ENCODE measurements at places on chromosomes 7 and 10.

DNA sequence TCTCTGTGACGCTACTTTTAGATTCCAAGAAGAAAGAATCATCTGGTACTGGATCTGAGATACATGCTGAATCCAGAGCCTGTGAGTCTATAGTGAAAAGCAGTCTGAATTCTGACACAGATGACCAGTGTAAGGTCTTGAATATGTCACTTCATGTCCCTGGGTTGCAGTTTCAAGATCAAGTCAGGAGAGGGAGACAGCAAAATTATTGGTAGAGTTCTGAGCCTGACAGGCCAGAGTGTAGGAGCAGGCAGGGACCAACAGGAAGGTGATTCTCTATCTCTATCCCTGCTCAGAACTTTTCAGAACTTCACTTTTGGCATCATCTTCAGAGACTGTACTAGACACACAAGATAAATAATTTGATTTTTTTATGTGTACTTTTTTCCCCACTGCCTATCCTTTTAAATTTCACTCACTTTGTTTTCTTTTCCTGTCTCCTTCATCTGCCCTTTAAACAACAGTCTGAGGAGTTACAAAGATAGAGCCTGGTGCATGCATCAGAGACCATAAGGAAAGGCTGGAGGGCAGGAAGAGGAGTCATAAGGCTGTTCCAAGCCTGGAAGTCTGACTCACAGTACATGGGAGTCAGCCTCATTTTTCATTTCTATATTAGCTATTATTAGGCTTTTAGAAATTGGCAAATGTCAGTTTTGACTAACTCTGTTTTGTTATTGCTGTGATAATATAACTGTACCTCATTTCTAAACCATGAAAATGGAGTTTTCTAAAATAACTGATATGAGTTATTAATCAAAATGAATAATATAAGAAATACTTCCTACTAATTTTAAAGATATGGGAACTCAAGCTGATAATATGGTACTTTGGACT lies 120.2 kb upstream of the TMEM229A start:
- no peak for DNase-seq

DNA sequence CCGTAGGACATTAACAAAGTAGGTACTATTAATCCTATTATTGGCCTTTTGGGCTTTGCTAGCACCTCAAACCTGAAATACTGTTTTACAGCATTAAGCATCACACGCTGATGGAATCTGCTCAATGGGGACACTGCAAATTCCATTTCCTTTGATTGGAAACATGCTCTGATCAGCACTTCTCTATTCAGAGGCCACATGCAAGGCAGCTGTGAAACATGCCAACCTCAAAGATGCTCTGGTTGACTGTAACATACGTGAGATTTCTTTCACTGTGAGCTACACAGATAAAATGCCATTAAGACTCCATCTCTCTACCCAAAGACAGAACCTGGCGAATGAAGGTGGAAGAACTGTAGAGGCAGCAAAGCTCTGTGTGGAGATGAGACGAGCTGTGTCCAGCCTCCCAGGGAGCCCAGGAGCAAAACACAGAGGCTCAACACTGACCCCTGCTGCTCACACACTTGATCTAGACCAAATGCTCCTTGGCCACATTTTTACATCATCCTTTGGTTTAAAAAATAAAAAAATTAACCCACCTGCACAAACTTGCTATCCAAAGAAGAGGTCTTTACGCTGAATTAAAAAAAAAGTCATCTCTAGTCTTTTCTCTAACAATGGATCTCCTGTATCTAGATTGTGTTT lies 8.0 kb downstream of the RSU1 start:
- DNase-seq, result no peak

GRCh38 chr10:58457761-58458616 lies 54.7 kb upstream of the BICC1 start:
- DNase-seq, result no peak

GRCh38 chr10:18650404-18650997 lies 886 bp downstream of the NSUN6 start:
- no peak for DNase-seq

DNA sequence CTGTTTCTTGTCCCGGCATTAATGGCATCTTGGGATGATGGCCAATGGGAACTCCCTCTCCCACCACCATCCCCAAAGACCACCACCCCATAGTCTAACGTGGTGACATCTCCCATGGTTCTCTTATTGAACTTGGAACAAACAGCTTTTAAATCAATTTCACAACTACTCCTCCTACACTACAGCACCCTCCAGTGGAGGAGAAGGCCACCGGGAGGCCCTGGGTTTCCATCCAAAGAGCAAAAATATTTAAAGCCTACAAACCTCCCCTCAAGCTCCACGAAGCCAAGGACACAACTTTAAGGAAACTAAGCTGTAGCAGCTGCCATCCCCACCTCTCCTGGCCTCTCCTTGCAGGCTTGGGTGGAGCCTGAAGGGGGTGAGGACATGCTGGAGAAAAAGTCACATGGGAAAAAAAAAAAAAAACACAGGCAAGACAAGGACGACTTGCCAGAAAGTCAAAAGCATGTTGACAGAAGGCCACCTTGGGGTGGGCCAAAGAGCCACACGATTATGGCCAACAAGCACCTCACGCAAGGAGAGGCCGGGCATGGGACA lies 94.0 kb upstream of the LANCL2 start:
- no peak for DNase-seq

DNA sequence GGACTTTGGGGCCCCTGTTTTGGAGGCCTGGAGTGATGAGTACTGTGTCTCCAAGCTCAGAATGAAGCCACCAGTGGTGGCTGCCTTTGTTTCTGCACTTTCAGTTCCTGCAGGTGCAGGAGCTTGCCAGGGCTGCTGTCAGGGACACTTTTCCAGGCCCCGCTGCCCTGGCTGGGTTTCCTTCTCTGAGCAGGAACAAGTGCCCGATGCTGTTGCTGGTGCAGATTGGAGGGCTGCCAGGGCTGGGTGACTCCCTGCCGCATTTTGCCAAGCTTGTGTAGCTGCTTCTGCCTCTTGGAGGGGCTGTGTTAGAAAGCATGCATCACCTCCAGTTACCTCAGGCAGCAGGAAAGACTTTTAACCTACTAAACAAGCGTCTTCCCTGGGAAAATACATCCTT lies 211.1 kb downstream of the MGMT start:
- DNase-seq, result no peak

DNA sequence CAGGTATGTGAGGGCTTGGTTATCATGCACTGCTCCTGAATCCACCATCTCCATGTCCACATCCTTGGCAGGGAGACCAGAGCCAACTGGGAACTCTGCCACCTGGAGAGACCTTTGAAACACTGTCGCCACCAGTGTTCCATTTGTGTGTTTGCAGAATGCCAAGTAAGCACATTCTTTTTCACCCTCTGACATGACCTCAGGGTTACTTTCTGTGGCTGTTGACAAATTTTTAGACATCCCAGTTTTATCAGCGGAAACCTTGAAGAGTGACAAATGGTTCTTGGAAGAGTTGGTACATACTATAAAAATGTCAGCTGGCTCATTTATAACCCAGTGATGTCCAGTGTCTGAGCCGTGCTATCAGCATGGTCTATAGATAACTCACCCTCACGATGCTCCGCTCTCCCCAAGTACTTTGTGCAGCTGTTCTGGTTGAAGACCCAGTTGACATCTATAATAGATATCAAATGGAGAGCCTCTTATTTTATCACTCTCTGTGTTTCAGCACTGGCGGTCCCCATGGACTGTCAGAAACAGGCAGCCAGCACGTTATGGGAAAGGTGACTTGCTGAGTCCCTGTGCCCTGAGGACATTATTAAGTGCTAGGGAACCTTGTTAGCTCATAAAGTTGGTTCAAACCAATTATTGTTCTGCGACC lies 563.1 kb upstream of the GALNT17 start:
- no peak for DNase-seq

GRCh38 chr7:11655642-11656041 lies 176.4 kb downstream of the THSD7A start:
- DNase-seq, result no peak

DNA sequence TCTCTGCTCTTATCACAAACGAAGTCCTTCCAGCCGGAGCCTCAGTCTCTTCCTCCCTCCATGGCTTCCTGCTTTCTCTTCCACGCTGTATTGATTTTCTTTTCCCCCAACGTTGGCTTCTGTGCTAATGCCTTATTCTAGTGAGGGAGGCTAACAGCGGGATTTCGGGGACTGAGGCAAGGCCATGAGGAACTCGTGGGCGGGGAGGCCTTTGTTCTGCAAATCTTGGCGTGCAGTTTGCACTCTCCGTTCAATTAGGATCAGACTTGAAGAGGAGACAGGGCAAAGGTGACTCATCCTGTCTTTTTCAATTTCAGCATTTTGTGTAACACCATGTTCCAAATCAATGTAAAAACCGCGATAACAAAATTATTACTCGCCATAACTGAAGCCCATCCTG lies 25.3 kb downstream of the EN2 start:
- DNase-seq, result no peak

- DNase-seq, result no peak
Observed at GRCh38 chr10:48309711-48310226, 3.3 kb downstream of the MAPK8 start.

GRCh38 chr7:34622182-34622581 lies 35.8 kb upstream of the NPSR1 start:
- no peak for DNase-seq

GRCh38 chr10:3125527-3126170 lies 46.9 kb downstream of the PITRM1 start:
- DNase-seq, result no peak

- no peak for DNase-seq
Observed at GRCh38 chr10:72114706-72115450, 26.5 kb upstream of the SPOCK2 start.

- no peak for DNase-seq
Observed at GRCh38 chr7:145152589-145152988, 316.7 kb upstream of the TPK1 start.

DNA sequence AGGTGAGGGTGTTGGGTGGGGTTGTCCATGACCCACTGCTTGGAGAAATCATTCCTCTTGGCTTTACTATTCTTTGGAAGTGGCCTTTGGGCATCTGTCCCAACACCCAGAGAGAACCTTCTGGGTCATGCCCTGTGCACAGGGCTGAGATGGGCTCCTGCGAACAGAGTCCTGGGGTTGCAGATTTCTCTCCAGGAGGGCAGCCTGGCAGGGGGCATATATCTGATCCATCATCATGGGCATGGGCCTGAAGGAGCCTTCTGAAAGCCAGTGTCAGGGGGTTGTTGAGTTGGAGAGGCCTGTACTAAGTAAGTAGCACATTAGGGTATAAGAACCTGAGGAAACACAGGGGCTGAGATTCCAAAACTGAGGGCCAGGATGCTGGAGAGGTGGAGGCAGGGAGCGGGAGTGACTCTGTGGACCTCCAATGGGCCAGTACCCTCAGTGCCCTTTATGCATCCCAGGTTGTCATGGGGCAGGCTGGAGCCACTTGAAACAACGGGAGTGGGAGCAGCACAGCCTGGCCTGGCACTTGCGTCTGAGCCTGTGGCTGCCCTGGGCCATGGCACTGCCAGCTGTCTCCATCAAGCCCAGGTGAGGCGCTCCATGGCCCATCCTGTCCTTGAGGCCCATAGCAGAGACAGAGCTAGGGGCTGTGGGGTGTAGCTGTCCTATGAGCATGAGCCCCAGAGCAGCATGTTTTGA lies 203.7 kb downstream of the GRID1 start:
- no peak for DNase-seq

- DNase-seq, result no peak
Observed at GRCh38 chr7:2688409-2689342, 674 bp downstream of the AMZ1 start.
